ENCODE measurements at places on chromosomes 2 and 18. TPM values are rescaled to one million over a fixed set of nuclear protein-coding genes. Genes with fewer than 3 reads are reported as not detected.

DNA sequence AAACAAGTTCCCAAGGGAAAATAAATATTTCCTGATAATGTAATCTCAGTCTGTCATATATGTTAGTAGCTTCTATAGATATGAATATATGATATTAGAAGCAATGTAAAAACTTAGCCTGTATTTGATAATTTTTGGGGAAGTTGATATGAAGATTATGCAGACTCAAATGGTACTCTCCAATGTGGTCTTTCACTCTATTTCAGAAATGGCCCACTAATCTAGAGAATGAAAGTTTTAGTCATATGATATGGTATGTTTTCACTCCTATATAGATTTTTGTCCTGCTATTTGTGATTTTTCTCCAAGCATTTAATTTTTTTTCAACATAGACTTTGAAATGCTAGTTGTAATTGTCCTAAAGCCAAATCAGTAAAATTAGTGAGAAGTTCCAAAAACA lies 236.7 kb upstream of the BOD1L2 start:
- H3K27ac ChIP-seq, result no peak overlapping the region
- H3K27me3 ChIP-seq, result no peaks in the 10 kb centered on the region
- H3K4me3 ChIP-seq, result no peak overlapping the region

OTX1 gene
- not detected for polyA plus RNA-seq

GRCh38 chr18:73118121-73118816 lies 250.5 kb upstream of the NETO1 start:
- no peaks in the 10 kb centered on the region for H3K36me3 ChIP-seq
- no peak for DNase-seq
- no peaks in the 10 kb centered on the region for H3K27me3 ChIP-seq
- H3K27ac ChIP-seq, result no peak overlapping the region

DAW1 gene
- polyA plus RNA-seq, result not detected

PAX8 gene
- polyA plus RNA-seq, result 0.34 TPM

- peak overlapping the region; percentile 22 for H3K27ac ChIP-seq
- H3K27me3 ChIP-seq, result no peaks in the 10 kb centered on the region
- H3K4me1 ChIP-seq, result peaks cover 4% of the 10 kb centered on the region
- no peak overlapping the region for H3K4me3 ChIP-seq
- H3K36me3 ChIP-seq, result no peaks in the 10 kb centered on the region
Measured at GRCh38 chr18:59927246-59927825, 27.5 kb downstream of the PMAIP1 start.

DNA sequence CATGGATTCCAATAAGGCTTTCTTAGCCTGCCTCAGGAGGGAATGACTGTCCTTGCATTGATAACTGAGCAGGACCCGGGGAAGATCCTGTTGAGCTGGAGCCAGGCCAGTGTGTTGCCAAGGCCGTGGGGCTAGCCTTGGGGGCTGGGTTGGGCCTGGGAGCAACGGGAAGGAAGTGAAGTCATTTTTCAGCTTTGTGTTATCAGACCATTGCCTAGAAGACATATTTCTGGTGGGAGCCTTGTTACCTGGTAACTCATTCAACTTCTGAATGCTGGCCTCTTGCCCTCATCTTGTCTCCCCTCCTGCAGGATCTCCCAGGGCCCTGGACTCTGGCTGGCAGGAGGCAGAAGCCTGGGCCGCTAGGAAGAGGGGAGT lies 92.7 kb upstream of the MGAT5 start:
- DNase-seq, result no peak
- H3K4me1 ChIP-seq, result peaks cover 100% of the 10 kb centered on the region
- H3K27me3 ChIP-seq, result no peaks in the 10 kb centered on the region
- H3K4me3 ChIP-seq, result peak overlapping the region; percentile 26

NTSR2 gene
- polyA plus RNA-seq, result not detected

- H3K27ac ChIP-seq, result no peak overlapping the region
- H3K27me3 ChIP-seq, result peaks cover 21% of the 10 kb centered on the region
- DNase-seq, result no peak
- no peak overlapping the region for H3K4me3 ChIP-seq
- H3K36me3 ChIP-seq, result peaks cover 13% of the 10 kb centered on the region
Measured at GRCh38 chr2:46827274-46828134, 88.1 kb downstream of the MCFD2 start.

SERPINB11 gene
- not detected for polyA plus RNA-seq

DNA sequence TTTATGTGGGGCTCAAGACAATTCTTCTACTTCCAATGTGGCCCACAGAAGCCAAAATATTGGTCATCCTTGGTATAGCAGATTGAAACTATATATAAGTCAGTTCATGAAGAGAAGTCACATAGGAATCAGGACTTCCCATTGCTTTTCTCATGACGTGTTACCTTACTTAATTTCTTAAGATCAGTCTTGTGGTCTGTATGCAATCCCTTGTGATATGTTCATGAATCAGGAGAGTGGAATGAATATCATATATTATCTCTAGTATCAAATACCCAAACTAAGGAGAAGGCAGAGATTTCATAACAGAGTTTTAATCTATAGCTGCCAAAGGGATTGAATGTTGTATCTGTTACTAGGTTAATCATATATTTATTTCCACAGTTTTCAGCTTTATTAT lies 1390.4 kb downstream of the SUCLG1 start:
- no peaks in the 10 kb centered on the region for H3K36me3 ChIP-seq
- H3K4me1 ChIP-seq, result no peaks in the 10 kb centered on the region
- H3K27me3 ChIP-seq, result no peaks in the 10 kb centered on the region
- DNase-seq, result no peak
- no peak overlapping the region for H3K4me3 ChIP-seq
- no peak overlapping the region for H3K27ac ChIP-seq

RAD51AP2 gene
- polyA plus RNA-seq, result not detected
